ENCODE measurements at places on chromosomes 4 and X. TPM values are rescaled to one million over a fixed set of nuclear protein-coding genes. Genes with fewer than 3 reads are reported as not detected.

The RASGEF1B gene
- 8.6 TPM for total RNA-seq

The MAGEA12 gene
- not detected for total RNA-seq

The MAGEB10 gene
- not detected for total RNA-seq

The IL3RA gene
- total RNA-seq: 1.5 TPM

The TRPC3 gene
- 0.51 TPM for total RNA-seq

The AP1AR gene
- 21.6 TPM for total RNA-seq

The IGFBP7 gene
- not detected for total RNA-seq

The RASL11B gene
- total RNA-seq: 1.4 TPM

The CLGN gene
- total RNA-seq: 0.14 TPM

The GPRASP1 gene
- 5.9 TPM for total RNA-seq
